ENCODE measurements at places on chromosomes 11 and 22.

- DNase-seq: no peak
These were observed 13.7 kb downstream of the MEI1 start for GRCh38 chr22:41713004-41713403.

- no peak for DNase-seq
These were observed 65.0 kb upstream of the PTPRJ start for GRCh38 chr11:47915374-47915773.

DNA sequence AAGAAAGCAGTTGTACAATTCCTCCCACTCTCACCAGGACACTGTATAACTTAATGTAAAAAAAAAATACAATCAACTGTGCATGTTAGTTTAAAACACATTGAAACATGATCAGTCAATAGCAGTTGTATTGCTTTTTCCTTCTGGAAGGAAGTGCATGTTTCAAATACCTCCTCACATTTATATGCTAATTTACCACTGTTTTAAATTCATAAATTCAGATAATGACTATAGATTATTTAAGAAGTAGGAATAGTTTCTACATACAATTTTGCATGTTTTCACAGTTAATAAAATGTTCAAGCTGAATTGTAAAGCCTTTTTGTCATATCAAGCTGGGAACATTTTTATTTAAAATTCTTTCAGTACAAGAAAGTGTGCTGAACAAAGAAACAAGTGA, 3.3 kb downstream of the GRIA4 start:
- DNase-seq: no peak

- DNase-seq: no peak
These were observed at the start of gene HORMAD2 for GRCh38 chr22:30079952-30080533. Gene HORMAD2 (plus strand): TSS chr22:30080464. CDS start chr22:30093953, 13,489 bp downstream.

DNA sequence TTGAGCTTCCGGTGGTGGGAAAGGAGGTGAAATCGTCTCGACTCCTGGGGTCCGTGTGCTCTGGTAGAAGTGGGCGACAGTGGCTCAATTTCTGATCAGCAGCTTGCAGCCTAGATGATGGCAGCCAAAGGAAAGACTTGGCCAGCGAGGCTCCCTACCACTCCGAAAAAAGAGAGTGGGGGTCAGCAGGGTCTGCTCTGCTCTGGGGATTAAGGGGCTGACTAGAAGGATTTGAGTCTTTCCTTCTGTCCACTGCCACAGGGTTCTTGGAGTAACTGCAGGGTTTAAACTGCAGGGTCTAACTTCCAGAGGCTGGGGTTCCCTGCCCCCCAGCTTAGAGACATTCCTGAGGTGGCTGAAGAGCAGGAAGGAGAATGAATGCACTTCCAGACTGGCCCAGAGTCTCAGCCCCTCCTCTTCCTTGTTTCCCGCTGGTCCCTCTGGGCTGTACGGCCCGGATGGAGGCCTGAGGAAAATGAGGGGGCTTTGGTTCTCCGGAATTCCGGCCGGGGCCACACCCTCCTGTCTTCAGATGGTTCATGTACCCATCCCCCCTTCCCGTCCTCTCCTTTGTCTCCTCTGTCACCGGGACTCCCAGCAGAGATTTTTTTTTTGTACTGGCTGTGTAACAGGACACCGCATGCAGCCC, 907 bp downstream of the SERPINH1 start:
- no peak for DNase-seq

DNA sequence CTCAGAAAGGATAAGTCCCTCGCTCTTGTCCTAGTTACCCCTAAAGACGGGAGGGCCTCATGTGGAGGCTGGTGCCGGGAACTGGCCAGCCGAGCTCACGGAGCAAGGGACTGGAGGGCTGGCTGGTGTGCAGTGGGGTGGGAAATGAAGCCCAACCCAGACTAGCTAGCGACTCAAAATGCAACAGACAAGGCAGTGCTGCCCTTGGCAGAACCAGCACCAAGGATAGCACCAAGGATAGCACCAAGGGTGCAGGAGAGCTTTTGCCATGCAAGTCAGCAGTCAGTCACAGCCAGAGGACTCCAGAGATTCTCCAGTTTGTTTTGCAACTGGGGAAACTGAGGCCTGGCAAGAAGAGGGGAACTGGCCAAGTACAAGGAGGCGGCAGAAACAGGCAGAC, 6.5 kb upstream of the BATF2 start:
- DNase-seq: no peak

GRCh38 chr22:50190941-50191741, 5.4 kb downstream of the TRABD start:
- DNase-seq: peak; percentile 39

DNA sequence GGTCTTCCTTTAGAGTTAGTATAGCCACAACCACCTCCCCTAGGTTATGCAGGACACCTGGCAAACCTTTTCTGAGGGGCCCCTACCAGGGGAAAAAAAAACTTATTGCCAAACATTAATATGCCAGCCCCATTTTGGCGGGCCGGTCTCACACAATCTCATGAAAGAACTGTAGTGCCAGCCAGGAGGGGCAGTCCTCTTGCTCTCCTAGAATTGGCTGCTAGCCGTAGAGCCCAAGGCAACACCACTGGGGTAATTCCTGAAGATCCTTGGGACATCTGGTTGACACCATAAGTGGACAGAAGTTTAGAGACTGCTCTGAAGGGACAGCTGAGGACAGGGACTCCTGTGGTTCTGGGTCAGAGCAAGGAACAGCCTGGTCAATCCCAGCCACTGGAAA, 24.2 kb downstream of the NAV2 start:
- DNase-seq: no peak

DNA sequence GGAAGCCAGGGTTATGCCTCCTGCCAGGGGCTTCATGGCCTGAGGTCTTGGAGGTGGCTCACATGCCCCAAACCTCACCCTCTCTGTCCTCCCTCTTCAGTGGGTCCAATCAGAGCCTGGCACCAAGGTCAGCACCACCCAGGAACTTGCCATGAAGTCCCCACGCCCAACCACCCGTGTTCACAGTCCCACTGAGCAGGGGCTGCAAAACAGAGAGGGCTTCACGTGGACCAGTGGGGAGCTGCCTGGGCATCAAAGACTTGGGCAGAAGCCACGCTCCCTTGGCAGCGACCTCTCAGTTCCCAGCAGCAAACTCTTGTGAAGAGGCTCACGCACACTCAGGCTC, 425.8 kb upstream of the B3GAT1 start:
- DNase-seq: no peak

- DNase-seq: no peak
These were observed 5.7 kb downstream of the CBLIF start for GRCh38 chr11:59839615-59840014.

DNA sequence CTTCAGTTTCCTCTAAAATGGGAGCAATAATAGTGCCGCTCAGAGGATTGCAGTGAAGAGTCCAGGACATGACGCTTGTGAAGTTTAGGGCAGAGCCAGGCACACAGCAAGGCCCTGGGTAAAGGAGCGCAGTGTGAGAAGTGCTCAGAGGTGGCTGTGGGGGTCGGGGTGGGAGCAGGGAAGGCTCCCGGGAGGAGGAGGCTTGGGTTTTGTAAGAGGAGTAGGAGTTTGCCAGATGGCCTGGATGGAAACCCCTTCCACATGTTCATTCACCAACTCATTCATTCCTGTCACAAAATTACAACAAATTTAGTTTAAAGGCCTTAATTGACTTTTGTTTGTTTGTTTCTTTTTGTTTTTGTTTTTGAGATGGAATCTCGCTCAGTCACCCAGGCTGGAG, 17.0 kb downstream of the CRYBB2 start:
- no peak for DNase-seq

- no peak for DNase-seq
These were observed 20.5 kb upstream of the GRIA4 start for GRCh38 chr11:105589346-105589745.

- no peak for DNase-seq
These were observed 16.3 kb upstream of the SUSD2 start for GRCh38 chr22:24164940-24165339.

DNA sequence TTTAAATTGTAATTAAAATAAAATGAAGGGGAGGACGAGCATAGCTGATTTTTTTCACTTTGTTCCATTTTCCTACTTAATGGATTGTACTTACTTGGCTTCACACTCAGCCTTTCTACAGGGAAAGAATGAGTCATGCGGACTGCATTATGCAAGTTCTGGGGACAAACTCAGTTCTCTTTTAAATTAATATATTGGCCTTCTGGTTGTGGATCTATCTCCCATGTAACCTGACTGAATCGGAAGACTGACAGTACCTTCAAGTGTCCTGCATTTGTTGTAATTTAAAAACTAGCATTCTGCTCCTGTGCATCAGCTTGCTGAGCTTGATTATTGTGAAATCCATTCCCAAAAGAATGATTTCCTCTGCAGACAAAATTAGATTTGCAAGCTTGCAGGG, 12.2 kb downstream of the OR8D1 start:
- no peak for DNase-seq

GRCh38 chr22:36982136-36982535, 37.1 kb downstream of the TST start:
- no peak for DNase-seq

GRCh38 chr11:60834742-60835533, 7.0 kb upstream of the CCDC86 start:
- no peak for DNase-seq

DNA sequence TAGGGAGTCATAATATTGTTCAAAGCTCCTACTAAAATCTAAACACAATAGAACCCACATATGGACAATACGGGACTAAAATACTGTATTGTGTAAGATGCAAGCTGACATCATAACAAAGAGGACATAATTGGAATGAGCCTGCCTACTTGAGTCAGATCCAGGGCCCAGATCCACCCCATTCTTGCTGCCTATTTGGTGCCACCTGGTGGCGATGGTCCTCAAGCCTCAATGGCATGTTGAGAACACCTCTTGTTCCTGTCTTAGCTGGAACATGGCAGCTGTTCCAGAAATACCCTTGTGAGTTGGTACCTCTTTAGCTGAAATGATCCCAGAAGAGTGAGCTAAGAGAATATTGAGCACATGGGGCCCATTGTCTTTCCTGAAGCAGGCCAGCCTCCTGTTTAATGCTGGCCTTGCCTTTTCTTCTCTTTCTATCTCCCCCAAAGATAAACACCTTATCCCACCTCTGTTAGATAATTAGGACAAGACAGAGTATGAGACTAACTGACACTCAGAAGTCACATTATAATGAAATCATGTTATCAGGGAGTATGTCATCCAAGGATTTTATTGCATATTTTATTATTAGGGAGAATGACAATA, 680.9 kb upstream of the ANO5 start:
- DNase-seq: no peak

GRCh38 chr11:125378571-125378970, 117.5 kb downstream of the FEZ1 start:
- no peak for DNase-seq

DNA sequence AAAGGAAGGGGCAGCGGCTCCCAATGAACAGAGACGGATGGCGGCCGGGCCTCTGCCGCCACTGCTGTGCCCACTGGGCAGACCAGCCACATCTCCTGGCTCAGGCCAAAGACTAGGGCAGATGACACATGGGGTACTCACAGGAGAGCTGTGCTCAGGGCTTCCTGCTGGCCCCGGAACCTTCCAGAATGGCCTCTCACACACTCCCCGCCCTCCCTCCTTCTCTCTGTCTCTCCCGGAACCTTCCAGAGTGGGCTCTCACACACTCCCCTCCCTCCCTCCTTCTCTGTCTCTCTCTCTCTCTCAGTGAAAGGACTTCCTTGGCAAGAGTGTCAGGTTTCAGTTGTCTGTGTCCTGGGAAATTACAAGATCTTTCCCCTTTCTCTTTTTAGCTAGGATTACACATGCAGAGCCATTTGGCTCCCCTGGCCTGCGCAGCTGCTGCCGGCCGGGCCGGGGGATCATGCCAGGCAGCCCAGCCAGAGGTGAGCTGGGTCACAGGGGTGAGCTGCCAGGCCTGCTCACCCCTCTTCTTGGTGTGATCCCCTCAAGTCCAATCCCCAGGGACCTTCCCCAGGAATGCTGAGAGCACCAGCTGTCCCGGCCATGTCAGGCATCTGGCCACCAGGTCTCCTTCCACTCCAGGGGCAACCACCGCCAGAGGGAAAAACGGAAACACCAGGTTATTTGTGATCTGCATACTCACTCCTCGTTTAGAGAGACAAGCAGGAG, 45.3 kb upstream of the ADA2 start:
- no peak for DNase-seq

DNA sequence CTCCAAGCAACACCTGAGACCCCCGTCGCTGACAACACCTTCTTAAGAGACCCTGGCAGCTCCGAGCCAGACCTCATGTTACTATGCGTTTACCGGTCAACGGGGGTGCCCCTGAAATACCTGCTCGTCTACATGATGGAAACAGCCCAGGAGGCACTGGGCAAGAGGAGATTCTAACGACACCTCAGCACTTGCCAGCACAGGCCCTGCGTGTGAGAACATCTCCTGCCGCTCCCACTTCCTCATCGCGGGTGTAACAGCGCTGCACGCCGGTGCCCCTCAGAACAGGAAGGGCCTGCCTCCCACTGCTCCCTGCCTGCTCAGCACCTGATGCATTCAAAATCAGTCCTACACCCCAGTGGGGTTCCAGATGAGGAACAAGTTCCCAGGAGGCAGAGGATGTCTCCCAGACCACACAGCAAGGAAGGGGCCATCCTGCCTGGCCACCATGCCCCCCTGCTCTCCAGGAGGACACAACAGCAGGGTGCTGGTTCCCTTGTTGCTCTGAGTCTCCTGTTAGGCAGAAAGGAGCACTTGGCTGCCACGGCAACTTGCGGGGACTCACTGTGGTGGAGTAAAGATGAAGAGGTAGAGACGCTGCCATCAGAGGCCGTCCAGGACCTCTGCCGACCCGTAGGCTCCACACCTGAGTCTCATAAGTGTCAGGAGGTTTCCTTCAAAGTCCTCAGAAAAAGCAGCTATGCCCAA, 2.1 kb downstream of the TOLLIP start:
- no peak for DNase-seq

GRCh38 chr11:1342946-1343345, 33.5 kb upstream of the TOLLIP start:
- DNase-seq: no peak

GRCh38 chr22:25747245-25747944, 5.4 kb downstream of the MYO18B start:
- no peak for DNase-seq

DNA sequence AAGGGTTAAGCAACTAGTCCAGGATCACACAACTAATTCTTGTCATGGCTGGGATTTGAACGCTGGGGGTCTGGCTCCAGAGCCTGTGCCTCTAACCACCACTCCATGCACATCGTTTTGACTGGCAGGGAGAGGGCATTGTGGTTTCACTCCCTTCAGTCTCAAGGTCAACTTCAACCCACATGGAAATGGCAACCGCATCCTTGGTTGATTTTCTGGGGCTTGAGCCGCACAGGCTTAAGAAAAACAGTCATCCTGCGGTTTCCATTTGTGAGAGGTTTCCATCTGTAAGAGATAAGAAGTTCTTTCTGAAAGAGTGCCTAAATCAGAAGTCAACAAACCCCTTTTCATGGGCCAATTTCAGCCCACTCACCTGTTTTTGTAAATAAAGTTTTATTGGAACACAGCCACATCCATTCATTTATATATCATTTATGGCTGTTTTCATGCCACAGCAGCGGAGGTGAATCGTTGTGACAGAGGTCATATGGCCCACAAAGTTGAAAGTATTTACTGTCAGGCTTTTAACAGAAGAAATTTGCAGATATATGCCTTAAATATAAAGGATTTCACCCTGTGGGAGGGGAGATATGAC, 65.7 kb downstream of the SGSM1 start:
- no peak for DNase-seq

GRCh38 chr11:61067782-61068446, 34.4 kb upstream of the CD5 start:
- no peak for DNase-seq

- no peak for DNase-seq
These were observed 84.2 kb downstream of the CELSR1 start for GRCh38 chr22:46453006-46453828.

GRCh38 chr11:28702450-28702790, 594.2 kb downstream of the METTL15 start:
- no peak for DNase-seq

All from activated CD8-positive, alpha-beta memory T cell treated with anti-CD3 and anti-CD28 coated beads for 4 hours (primary cell).